Thoracic aorta (tissue), 2 donors: ENCODE measurements at places on chromosomes 1 and 21.
A peak's percentile ranks its signal among the peaks of the same experiment; 100 is the strongest.

- no peak for DNase-seq
Observed at GRCh38 chr1:29912425-29912824, 676.1 kb downstream of the PTPRU start.

- DNase-seq = no peak
Observed at GRCh38 chr1:6523566-6523965, 30.7 kb downstream of the NOL9 start.

GRCh38 chr1:61446531-61446991, 278.4 kb downstream of the TM2D1 start:
- DNase-seq = no peak

DNA sequence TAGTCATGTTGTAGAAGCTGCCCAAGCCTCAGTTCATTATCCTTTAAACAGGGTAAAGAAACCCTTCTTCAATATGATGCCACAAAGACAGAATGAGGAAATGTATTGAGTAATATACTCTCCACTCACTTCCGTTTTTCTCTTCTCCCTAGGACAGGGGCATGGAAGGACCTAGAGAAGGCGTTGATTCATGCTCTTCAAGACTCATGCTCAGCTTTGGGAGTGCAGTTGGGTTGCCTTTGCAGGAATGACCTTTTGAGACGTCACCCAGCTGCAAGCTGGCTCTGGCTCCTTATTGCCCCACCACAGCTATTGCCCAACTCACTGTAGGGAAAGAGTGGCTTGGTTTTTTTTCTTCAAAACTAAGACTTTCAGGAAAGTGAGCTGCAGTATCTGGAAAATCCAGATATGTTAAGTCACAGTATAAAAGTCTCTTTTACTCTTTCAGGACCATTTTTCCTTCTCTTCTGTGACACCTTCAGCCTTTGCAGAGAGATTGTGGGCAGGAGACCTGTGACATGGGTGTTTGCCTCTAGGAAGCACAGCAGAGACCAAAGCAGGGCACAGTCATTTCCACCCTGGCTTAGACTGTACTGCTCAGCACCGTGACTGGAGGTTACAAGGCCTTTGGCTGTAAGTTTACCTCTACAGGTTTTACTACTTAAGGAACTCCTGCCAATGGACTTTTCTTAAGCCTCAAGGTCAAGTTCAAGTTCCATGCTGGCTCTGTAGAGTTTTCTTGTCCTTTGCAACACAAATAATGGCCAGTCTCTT, 39.5 kb downstream of the XCL2 start:
- peak; percentile 21 for DNase-seq

GRCh38 chr1:103025858-103026409, 82.4 kb downstream of the COL11A1 start:
- DNase-seq = no peak

DNA sequence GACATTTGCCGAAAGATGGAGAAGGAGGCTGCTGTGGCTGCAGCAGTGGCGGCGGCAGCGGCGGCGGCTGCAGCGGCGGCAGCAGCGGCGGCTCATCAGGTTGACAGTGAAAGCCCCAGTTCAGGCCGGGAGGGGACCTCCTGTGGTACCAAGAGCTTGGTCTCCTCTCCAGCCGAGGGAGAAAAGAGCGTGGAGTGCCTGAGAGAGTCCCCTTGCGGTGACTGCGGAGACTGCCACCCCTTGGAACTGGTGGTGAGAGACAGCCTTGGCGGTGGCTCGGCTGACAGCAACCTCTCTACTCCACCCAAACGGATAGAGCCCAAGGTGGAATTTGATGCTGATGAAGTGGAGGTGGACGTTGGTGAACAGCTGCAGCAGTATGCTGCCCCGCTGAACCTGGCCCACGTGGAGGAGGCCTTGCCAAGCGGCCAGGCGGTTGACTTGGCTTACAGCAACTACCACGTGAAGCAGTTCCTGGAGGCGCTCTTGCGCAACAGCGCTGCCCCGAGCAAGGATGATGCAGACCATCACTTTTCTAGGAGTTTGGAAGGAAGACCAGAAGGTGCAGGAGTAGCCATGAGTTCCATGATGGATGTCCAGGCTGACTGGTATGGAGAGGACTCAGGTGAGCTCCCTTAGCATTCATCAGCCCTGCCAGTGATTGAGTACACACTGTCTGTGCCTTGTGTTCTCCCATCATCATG, 6.3 kb downstream of the ZBTB8B start:
- DNase-seq = no peak
